ENCODE measurements at places on chromosomes 4 and X. TPM values are rescaled to one million over a fixed set of nuclear protein-coding genes. Genes with fewer than 3 reads are reported as not detected.

Gene COL4A6
- 15.5 TPM for total RNA-seq

Gene CSAG2
- total RNA-seq, result not detected

Gene CXCL10
- total RNA-seq, result not detected

Gene SPARCL1
- total RNA-seq, result not detected

Gene DCX
- total RNA-seq, result not detected

Gene ADH1C
- not detected for total RNA-seq

Gene DDIT4L
- total RNA-seq, result 0.38 TPM

Gene SOWAHD
- 0.20 TPM for total RNA-seq

Gene CEP44
- 6.3 TPM for total RNA-seq

Gene TMEM164
- 48.9 TPM for total RNA-seq

Gene ABLIM2
- 0.58 TPM for total RNA-seq

Gene MAGEC3
- not detected for total RNA-seq

Gene PABPC4L
- total RNA-seq, result 0.08 TPM

Gene DIPK2B
- not detected for total RNA-seq

Gene RTL5
- 2.9 TPM for total RNA-seq

Gene SRPK3
- total RNA-seq, result not detected

Gene ADH5
- total RNA-seq, result 116 TPM

Gene CPE
- total RNA-seq, result 1.4 TPM

All from A549 treated with RU486 at 1 μM for 4 hours (cell line).